ENCODE measurements at places on chromosomes 3 and 15.
A peak's percentile ranks its signal among the peaks of the same experiment; 100 is the strongest.

- no peak for DNase-seq
These were observed 55.5 kb downstream of the BTD start for GRCh38 chr3:15657016-15657415.

DNA sequence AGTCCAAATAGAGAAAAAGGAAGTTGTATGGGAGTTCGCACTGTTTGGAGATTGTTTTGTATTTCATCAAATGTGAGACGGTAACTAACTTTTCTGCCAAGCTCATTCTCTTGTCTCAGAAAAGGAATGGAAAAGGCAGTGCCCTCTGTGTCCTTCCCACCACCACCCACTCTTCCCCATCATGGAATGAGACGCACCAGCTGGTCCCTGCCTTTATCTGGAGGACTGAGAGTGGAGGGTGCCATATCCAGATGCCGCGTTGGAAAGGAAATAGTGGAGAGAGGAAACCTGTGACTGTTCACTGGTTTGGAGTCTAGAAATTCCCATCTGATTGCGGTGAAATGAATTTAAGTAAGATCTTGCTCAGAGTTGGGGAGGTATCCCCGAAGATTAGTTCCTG lies 3.7 kb upstream of the CCK start:
- DNase-seq, result no peak

- no peak for DNase-seq
These were observed 131.7 kb upstream of the FAM3D start for GRCh38 chr3:58798312-58798711.

DNA sequence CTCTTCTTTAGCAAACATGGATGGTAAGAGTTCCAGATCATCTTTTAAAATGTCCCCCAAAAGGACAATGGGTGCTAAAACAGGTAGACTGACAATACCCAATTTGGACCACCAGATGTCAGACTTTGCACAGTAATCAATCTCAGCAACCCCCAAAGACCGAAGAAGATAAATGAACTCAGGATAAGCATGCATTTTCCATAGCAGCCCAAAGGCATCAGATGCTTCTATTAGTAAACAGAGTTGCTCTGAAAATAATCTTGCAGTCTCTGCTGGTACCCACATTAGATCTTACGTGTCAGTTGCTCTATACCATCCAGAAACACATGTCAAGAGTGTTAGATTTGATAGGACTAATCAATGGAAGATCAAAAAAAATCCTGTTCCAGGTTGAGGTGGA lies 20.6 kb downstream of the MYH15 start:
- peak; percentile 58 for DNase-seq

- DNase-seq, result no peak
These were observed 339.2 kb downstream of the CHL1 start for GRCh38 chr3:535566-536416.

- DNase-seq, result no peak
These were observed 8.2 kb downstream of the OSBPL11 start for GRCh38 chr3:125587039-125587648.

GRCh38 chr15:96052572-96053030 lies 277.9 kb upstream of the NR2F2 start:
- DNase-seq, result no peak

GRCh38 chr15:78621810-78622402 lies 1.1 kb upstream of the CHRNA3 start:
- no peak for DNase-seq

- no peak for DNase-seq
These were observed 623.0 kb downstream of the NTRK3 start for GRCh38 chr15:87633525-87633924.

DNA sequence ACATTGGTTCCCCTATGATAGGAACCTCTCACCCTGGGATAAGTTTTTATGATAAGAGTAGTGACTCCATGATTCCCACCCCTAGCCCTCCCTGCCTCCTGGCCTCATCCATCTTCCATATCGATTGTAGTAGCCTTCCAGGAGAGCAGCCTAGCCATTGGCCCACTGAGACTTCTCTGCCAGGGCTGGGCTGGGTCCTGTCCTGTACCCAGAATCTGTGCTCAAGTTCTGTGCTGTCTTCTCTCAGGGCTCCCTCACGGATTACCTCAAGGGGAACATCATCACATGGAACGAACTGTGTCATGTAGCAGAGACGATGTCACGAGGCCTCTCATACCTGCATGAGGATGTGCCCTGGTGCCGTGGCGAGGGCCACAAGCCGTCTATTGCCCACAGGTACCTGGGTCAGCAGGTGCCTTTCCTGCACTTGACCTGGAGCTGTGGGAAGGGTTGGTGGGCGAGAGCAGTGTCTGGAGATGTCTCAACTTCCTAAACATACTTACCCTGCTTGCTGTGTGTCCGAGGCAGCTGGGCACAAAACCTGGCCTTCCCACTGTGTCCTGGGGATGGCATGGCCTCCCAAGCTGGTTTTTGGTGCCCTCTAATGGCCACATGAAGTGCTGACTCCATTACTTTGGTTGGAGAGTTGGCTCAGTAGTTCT lies 16.6 kb upstream of the EXOG start:
- DNase-seq, result peak; percentile 59

GRCh38 chr3:149800693-149801092 lies 8.3 kb upstream of the ANKUB1 start:
- DNase-seq, result no peak

DNA sequence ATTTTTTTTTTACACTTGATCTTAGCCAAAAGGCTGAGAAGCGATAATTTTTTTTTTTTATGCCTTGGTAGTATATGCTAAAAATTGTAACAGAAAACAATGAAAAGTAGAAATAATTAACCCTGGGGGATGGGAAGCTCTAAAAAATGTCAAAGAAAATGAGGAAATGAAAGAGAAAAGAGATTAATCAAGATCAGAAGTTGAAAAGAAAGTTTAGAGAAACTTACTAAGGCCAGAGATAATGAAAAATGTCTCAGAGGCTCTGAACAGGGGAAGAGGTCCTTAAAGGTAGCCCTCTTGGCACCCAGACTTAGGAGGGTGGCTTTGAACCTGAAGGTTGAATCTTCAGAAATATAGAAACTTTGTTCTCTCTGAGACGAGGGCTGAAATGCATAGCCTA lies 58.6 kb upstream of the ZBED2 start:
- no peak for DNase-seq

DNA sequence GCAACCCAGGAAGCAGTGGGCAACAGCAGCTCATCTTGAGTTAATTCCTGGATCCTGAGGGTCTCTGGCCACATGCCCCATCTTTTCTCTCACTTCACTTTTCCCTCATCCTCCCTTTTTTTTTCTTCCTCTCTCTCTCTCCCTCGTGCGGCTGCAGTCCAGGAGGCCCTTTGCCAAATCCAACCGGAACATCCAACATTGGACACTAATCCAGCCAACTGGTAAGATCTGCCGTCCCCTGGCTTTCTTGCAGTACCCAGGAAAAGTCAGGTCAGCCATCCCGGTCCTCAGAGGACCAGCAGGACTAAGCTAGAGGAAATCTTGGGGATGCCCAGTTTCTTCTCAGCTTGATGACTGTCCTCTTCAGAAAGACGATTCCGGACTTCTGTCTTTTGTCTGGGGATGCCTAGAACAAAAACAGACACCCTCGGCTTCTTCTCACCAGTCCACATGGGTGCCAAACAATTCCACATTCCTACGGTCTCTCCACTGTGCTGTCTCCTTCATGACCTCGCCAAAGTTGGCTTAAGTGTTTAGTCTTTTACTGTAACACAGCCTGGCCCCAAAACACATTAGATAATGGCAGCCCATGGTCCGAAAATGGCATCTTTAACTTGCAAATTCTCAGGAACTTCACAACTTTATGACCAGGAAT lies 115.6 kb downstream of the GSK3B start:
- no peak for DNase-seq

- no peak for DNase-seq
These were observed 791.3 kb upstream of the LMCD1 start for GRCh38 chr3:7710284-7710683.

DNA sequence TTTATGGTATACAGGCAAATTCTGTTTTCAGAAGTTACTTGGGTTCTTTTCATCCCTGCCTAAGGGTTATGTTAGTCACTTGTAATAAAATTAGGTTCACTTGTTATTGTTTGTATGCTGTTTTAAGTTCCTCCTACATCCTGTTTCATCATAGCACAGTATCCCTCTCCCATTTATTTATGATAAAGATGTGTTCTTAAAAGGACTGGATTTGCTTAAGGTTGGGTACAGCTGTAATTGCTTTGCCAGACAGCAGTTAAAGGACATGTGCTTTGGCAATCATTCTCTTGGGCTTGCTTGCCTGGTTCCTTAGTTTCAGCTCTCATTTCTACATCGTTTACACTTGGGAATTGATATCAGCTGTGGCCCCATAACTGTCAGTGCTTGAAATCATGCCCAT lies 11.7 kb downstream of the ATP2C1 start:
- no peak for DNase-seq

GRCh38 chr15:77481670-77482069 lies 61.0 kb downstream of the HMG20A start:
- DNase-seq, result no peak

DNA sequence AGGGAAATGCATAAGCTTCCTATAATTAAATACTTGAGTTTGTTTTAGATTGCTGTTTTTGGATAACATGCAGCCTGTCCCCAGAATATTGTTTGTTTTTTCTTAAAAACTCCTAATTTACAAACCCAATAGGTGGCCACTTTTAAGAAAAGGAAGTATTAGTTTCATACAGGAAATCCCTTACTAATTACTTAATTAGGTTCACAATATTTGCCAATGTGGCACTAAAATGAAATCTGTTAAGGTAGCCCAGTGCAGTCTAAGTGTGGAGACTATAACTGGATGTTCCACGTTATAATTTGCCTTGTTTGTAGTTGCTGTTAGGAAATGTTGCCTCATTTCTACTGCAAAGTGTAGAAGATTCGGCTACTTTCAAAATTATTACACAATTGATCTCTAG lies 195.8 kb downstream of the BBX start:
- DNase-seq, result no peak

- DNase-seq, result no peak
These were observed 43.5 kb upstream of the RNU6-1 start for GRCh38 chr15:67883234-67883773.

GRCh38 chr3:42489937-42490227 lies 12.6 kb upstream of the VIPR1 start:
- DNase-seq, result peak; percentile 7

- DNase-seq, result no peak
These were observed 49.9 kb upstream of the BLM start for GRCh38 chr15:90667073-90667754.

GRCh38 chr3:988785-989184 lies 104.0 kb upstream of the CNTN6 start:
- no peak for DNase-seq

DNA sequence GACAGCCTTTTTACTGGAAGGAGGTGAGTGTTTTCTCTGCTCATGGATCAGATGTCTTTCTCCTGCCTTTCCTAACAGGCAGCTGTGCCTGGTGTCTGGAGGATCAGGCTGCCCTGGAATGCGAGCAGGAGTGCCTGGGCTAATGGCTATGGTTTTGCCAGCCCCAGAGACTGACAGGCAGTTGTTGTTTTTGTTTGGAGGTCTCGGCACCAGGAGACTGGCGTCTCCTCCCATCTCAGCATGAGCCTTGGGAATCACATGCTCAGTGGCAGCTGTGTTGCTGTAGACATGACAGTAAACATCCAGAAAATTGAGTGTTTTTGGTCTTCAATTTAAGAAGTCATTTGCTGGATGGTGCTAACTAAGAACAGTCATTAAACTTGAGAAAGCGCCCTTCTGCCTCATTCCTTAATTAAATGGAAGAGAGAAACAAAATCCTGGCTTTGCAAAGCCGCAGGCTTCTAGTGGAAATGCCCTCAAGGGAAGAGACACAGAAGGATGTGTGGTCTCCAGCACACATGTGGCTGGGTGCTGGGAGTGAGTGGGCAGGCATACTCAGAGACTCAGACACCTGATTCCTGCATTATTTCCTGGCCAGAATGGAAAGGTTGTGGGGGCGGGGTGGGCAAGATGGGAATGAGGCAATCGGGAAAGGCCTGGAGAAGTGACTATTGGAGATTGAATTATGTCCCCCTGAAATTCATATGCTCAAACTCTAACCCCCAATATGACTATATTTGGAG lies 97.0 kb upstream of the NMNAT3 start:
- no peak for DNase-seq

DNA sequence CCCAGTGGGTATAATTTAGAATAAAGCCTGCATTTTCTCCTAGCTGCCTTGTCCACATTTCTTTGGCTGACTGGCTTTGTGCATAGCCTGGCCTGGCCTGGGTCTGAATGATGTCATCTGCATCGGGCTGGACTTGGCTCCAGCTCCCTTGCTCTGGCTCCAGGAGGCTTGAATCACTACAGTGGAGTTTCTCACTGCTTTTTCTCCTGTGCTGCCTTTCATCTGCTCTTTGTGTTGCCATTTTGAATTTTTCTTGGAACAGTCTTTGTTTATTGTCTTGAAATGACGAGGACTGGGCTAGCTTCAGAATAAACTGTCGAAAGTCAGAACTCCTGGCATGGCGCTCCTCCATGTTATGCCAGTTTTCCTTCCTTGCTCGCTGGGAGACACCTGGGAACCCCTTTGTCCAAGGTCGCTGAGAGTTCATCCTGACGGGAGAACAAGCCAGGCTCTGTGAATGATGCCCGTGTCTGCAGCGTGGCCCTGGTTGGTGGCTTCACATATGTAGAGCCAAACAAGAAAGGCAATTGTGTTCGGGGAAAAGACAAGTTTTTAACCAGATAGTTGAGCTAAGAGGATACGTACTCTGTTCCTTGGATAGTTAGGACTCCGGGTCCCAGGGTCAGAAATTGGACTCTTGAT lies 258.9 kb downstream of the PDZRN3 start:
- no peak for DNase-seq

DNA sequence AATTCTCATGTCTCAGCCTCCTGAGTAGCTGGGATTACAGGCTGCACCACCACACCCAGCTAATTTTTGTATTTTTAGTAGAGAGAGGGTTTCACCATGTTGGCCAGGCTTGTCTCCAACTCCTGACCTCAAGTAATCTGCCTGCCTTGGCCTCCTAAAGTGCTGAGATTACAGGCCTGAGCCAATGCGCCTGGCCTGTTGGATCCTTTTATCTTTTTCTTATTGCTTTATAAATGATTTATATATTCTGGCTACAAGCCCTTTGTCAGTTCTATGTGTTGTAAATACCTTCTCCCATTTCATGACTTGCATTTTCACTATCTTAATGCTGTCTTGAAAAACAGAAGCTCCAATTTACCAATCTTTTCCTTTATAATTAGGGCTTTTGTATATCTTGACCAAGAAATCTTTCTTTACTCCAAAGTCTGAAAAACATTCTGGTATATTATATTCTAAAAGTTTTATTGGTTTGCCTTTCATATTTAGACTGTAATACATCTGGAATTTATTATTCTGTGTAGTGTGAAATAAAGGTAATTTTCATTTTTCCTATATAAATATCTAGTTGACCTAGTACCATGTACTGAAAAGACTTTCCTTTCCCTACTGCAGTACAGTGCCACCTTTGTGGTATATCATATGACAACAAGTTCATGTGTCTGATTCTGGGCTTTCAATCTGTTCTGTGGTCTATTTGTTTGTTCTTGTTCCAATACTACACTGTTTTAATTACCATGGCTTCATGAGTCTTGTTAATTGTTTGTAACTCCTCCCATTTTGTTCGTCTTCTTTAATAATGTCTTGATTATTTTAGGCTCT lies 52.9 kb upstream of the RNU6-1 start:
- DNase-seq, result no peak

DNA sequence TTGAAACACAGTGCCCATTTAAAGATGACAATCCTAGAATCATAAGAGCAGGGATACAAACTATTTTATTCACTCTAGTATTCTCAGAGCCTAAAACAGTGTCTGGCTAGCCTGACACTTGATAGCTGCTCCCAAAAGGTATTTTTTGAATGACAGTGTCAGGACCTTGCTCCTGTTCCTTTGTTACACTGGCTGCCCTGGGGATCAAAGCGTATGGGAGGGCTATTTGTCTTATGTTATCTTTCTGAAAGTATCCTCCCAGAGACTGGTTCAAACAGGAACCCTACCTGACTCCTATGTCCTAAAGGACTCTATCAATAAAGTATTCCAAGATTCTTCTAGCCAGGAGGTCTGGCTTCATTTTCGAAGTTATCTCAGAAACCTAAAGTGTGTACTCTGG lies 621.4 kb downstream of the FHIT start:
- no peak for DNase-seq

Measured in activated CD8-positive, alpha-beta T cell treated with anti-CD3 and anti-CD28 coated beads, Interleukin-2, amount 10 ng/mL, durations not matched to agents 7 days and 5 days (primary cell).